ENCODE measurements at places on chromosomes 4 and X.
A peak's percentile ranks its signal among the peaks of the same experiment; 100 is the strongest.

DNA sequence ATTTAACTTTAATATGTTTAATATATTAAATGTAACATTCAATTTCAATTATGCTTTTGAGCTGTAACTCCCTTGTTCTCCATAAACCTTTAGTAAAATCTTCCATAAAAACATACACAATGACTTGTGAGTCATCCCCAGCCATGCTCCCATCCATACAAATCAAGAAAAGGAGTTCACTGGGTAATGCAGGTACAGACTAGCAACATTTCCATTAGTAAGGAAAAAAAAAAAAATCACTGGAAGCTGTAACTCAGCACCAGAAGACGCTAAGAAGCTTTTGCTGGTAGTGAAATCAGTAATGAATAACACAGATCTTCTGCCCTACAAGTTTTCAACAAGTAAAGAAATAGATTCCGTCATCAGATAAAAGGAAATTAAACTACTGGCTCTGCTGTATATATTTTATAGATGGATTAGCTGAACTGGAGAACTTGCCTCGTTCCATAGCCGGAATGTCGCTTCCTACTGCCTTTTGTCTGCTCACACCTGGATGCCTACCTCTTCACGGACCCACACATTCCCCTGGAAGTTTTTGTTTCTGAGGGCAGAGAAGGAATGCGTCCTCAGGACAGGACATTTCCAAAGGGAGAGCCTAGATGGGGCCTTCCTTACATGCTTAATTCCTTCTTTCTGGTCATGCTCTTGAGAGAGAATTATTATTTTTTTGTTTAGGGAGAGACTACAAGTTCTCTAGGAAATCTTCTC, 298.4 kb upstream of the ANKRD50 start:
- no peak for DNase-seq

DNA sequence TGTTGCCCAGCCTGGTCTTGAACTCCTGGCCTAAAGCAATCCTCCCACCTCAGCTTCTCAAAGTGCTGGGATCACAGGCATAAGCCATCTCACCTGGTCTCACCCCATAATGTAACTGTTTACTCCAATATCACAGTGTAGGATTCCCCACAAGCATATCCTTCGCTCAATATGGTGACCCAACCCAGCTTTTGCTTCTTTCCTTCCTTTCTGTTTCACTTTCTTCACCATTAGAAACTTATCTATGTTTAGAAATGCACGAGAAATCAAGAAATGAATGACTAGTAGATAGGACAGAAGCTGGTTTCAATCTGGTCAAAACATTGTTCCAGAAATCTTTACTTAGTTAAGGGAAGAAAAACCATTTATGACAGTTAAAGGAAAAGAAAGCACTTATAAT, 18.9 kb downstream of the TSPAN5 start:
- DNase-seq, result no peak

DNA sequence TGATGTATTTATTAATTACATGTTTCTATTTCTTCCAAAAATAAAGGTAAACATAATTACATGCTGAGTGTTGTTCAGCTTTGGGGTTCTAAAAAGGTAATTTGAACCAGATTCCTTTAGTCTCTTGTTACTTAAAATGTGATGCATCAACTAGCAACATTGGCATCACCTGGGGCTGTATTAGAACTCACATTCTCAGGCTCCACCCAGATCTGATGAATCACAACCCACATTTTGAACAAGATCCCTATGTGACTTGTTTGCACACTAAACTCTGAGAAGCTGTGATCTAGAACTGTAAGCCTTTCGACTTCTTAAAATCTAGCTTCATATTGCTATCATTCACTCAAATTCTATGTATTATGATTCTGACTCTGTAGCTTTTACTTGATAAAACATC, 23.0 kb upstream of the HS3ST1 start:
- DNase-seq, result no peak

- DNase-seq, result no peak
Measured at GRCh38 chr4:610411-611261, 14.7 kb upstream of the PDE6B start.

- DNase-seq, result no peak
Measured at GRCh38 chr4:2850966-2851798, 7.5 kb downstream of the ADD1 start.

DNA sequence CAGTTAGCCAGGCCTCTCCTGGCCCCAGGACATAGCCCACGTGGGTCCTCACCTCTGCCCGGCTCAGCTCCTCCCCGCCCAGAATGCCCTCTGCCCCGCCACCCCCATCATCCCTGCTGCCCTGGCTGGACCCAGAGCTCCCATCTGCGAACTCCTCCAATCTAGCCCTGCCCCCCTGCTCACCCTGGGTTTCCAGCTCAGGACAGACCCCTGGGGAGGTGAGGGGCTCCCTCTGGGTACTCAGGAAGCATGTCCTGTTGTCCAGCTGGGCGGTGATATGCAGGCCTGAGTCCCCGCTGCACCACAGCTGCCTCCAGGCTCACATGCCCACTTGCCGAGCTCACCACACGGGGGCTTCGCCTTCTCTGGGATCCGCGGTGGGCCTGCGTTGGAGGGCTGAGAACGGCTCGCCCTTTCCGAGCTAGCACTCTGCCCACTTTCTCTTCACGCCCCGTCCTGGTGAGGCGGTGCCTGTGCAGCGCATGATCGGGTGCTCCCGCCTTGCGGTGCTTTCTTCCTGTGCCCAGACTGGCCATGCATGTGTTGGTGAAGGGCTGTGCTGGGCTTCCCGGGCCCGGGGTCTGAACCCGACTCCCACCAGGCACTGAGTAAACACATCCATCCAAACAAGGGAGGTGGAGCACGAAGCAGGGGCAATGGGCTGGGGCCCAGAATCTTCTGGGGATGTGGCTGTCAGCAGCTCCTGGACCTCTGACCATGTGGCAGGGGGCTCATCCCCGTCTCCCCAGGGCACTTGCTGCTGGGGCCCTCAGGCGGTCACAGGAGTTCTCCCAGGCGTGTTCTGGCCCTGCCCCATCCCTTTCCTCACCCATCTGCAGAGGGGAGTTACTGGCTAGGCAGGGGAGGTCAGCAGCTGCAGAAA, 74.3 kb downstream of the RGS12 start:
- no peak for DNase-seq

GRCh38 chr4:140014284-140014683, 139.7 kb downstream of the MAML3 start:
- DNase-seq, result no peak

- DNase-seq, result no peak
Measured at GRCh38 chr4:121685257-121685656, 11.5 kb downstream of the ANXA5 start.

DNA sequence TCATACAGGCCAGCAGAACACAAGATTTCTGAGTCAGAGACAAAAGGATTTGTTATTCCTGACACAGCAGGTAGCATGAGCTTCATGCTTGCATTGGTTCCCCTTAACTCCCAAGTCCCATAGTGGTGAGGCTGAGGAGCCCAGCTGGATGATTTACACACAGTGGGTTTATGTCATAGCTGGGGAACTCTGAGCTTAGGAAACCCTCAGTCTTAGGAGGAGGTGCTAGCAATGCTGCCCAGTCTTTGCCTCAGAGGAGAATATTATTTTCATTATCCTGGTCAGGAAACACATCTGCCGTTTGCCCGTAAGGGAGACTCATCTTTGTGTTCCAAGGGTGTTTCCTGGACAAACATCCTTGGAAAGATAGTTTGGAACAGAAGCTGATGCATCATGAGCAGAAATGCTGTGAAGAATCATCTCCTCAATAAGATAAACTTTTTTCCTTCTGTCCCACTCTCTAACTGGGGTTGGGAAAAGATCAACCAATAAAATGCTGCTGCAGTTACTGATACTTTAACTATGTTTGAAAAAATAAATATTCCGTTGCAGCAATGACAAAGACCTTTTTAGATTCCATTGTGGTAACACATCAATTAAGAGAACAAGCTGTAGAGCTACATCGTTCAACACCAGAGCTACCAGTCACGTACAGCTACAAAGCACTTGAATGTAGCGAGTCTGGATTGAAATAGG, 146.8 kb downstream of the DCLK2 start:
- no peak for DNase-seq

- DNase-seq, result no peak
Measured at GRCh38 chr4:16264798-16265197, 38.5 kb upstream of the TAPT1 start.

GRCh38 chrX:106698693-106699092, 27.8 kb upstream of the RNF128 start:
- no peak for DNase-seq

DNA sequence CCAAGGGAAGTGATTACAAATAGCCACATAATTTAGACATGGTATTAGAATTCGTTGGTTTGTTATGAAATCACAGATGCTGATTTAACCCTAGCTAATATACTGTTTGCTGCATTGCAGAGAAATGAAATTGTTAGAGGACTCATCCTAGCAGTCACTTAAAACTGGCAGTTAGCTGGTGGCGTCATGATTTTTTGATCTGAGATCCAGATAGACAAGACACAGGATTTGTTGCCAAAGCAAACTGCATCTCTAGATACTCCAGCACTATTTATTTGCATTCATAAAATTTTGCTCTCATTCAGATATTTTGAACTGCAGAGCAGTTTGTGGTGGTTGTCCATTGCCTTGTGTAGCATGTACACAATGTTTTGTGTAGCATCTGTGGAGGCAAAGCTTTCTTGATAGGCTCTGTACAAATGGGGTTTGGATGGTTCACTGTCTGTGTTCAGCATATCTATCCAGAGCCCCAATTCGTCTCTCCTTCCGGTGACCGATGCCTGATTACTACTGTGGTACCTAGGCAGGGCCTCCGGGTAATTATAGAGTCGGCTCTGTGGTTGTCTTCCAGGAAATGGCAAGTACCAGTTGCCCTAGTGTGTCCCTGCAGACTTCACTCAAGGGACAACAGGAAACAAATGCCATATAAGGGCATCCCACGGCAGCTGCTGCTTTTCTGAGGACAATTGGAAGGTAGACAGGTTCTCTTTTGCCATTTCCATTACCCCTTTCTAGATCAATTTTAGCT, 30.1 kb upstream of the SPARCL1 start:
- peak; percentile 7 for DNase-seq

GRCh38 chrX:29787656-29788055, 427.7 kb upstream of the MAGEB2 start:
- no peak for DNase-seq

- DNase-seq, result no peak
Measured at GRCh38 chr4:109953556-109953955, 40.9 kb downstream of the EGF start.

- no peak for DNase-seq
Measured at GRCh38 chrX:68114573-68115129, 318.6 kb downstream of the OPHN1 start.

GRCh38 chrX:2526390-2526789, 25.6 kb upstream of the DHRSX start:
- no peak for DNase-seq

GRCh38 chrX:131068945-131069719, 11.0 kb downstream of the ARHGAP36 start:
- no peak for DNase-seq

- no peak for DNase-seq
Measured at GRCh38 chr4:154313004-154313585, 178.5 kb downstream of the DCHS2 start.

- no peak for DNase-seq
Measured at GRCh38 chr4:151052785-151053184, 37.7 kb upstream of the LRBA start.

GRCh38 chr4:121913667-121914066, 38.2 kb downstream of the TRPC3 start:
- DNase-seq, result no peak

GRCh38 chr4:154622598-154622997, 10.1 kb upstream of the FGG start:
- no peak for DNase-seq

- no peak for DNase-seq
Measured at GRCh38 chr4:20394512-20394911, 142.8 kb downstream of the SLIT2 start.

DNA sequence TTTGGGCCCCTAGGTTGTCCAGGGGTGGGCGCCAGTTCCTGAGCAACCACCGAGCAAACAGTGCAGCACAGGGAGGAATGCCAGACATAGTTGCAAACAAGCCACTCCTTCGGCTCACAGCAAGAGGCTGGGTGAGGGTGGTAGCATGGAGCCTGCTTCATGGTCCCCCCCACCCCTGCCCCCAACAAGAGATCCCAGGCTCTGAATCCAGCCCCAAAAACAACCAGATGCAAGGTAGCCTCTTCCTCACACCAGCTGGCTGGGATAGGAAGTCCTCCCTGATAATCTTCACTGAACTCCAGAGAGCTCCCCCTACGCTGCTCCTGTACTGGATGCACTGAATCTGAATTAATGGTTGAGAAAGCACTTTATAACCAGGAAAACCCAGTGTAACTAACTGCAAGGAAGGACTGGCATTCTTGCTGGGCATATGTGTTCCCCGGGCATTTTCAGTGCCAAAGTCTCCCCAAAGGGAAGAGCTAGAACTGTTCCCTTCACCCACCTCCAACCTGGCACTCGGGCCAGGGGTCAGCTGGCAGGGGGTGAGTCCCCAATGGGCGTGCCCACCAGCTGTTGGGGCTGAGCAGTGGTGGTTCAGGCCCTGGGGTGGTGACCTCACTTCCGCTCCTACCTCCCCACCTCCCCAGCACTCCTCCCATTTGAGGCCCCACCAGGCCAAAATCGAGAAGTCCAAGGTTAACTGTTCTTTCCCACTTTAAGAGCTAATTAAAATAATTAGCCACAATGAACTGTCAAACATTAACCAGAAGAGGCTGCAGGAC, 1.5 kb downstream of the ELF4 start:
- peak; percentile 10 for DNase-seq

DNA sequence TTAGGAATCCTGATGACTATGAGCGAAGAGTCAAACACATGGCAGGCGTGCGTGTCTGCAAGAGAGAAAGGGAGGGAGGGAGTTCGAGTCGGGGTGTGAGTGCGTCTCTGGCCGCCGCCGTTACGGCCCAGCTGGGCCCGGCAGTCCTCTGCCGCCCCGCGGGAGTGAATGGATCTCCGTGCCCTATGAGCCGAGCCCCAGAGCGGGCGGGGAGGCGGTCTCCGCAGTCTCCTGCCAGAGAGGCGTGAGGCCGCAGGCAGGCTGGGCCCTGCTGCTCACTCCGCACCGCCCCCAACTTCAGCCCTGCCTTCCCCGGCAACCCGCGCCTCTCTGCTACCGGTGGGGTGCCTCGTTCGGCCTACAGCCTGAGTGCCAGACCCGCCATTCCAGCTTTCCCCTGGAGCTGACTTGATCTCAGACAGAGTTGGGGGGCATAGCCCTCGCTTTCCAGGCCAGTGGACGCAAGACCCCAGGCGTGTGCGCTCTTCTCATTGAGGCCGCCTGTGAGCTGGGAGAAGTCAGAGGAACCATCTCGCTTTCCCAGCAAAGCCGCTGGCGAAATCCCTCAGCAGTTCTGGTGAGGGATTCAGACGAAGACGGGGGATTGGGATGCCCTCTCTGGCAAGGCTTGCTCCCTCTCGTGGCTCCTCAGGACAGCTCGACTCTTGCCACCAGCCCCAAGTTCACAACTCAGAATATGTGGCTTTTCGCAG, 1.4 kb downstream of the SLC16A2 start:
- peak; percentile 2 for DNase-seq

- DNase-seq, result no peak
Measured at GRCh38 chr4:152950402-152951274, 14.5 kb downstream of the FHDC1 start.

- no peak for DNase-seq
Measured at GRCh38 chrX:97096385-97096784, 212.7 kb downstream of the RPA4 start.

GRCh38 chr4:108193886-108194672, 25.3 kb upstream of the LEF1 start:
- no peak for DNase-seq
